ENCODE measurements at places on chromosomes 11 and 22.

DNA sequence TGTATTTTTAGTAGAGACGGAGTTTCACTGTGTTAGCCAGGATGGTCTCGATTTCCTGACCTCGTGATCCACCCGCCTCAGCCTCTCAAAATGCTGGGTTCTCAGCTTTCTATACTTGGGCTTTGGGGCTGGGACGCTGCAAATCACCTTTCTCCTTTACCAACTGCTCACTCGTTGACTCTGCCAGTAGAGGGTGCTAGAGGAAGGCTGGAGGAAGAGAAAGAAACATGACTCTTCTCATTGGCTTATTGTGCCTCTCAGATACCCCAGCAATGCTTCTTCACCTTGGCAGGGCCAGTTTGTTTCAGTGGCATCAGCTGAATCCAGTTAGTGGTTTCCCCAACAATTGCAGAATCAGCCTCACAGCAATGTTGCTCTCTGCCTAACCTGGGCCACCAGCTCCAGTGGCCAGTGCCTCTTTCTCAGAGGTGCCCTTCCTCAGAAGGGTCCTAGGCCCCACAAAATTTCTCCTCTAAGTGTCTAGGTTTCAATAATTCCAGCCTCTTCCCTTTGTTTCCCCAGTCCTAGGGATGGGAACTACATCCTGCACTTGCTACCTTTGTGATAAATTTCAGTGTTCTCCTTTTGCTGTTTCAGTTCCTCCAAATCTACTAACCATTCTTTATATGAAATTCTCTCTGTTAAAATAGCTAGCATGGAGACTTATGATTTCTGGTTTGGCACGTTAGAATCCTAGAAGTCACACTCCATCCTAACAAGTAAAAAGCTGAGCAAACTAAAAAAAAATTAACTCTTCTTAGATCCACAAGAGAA, 71.5 kb upstream of the VSTM5 start:
- DNase-seq = peak; percentile 8

DNA sequence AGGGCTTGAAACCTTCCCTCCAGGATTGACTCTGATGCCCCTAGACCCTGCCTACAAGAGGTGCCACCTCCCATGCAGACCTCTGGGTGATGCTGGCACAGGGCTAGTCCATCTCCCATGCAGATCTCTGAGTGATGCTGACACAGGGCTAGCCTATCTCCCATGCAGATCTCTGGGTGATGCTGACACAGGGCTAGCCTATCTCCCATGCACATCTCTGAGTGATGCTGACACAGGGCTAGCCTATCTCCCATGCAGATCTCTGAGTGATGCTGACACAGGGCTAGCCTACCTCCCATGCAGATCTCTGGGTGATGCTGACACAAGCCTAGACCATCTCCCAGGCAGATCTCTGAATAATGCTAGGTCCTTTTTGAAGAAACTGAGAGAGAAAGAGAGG, 321.7 kb downstream of the NTM start:
- DNase-seq = no peak

GRCh38 chr11:67631411-67631810, 1.7 kb upstream of the NUDT8 start:
- no peak for DNase-seq

GRCh38 chr22:28927630-28928029, 44.3 kb downstream of the ZNRF3 start:
- DNase-seq = no peak

DNA sequence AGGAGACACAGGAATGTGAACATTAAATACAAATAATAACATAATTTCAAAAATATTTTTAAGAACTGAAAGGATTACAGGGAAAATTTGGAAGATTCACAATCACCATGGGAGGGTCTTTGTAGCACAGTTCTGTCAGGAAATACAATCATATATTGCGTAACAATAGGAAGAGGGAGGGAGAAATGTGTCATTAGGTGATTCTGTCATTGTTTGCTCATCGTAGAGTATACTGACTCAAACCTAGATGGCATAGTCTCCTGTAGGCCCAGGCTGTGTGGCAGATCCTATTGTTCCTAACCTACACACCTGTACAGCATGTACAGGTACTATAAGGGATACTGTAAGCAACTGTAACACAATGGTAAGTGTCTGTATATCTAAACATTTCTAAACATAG, 330.4 kb downstream of the BRD1 start:
- DNase-seq = no peak

DNA sequence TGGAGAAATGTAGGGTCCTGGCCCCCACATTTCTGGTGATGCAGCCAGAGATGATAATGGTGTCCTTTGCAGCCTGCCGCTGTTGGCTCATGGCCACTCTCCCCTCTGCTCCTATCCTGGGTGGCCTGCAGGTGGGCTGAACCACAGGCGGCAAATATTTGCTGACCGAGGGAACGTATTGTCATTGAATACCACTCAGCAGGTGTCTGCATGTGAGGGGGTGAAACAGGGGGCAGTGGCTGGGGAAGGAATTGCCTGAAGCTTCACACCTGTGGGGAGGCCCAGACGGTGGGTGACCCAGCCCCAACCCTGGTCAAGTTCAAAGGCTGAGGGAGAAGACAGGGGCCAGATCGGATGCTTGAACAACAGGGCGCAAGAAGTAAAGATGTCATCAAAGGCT, 73.3 kb upstream of the WNT11 start:
- DNase-seq = no peak

DNA sequence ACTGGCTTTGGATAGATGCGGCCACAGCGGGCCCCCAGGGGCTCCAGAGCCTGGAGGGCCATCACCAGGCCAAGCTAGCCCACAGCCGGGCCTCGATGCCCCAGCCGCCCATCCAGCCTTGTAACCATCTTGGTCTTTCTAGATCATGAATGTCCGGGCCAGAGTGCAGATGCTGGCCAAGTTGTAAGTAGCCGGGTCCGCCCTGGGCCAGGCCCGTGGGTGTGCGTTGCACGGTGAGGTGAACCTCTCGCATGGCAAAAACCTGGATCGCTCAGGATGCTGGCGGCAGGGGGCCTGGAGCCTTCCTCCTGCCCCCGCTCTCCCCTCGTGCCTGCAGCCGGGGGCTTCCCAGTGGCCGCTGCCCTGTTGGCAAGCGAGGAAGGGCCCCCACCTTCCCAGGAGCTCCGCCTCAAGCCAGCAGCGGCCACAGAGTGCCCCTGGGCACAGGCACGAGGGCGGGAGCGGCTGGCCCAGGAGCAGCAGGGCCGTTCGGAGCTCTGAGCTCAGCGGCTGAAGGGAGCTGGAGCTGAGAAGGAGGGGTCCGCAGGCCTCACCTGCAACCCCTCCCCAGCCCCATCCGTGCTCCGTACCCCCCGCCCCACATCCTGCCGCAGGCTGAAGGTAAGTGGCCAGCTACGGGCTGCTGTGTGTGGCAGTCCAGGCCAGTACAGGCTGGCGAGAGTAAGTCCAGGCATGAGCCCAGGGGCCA, 10.9 kb upstream of the MRPL23 start:
- DNase-seq = no peak

GRCh38 chr11:133903056-133903455, 53.7 kb downstream of the IGSF9B start:
- DNase-seq = no peak

GRCh38 chr22:35197071-35197470, 60.2 kb upstream of the HMGXB4 start:
- no peak for DNase-seq

DNA sequence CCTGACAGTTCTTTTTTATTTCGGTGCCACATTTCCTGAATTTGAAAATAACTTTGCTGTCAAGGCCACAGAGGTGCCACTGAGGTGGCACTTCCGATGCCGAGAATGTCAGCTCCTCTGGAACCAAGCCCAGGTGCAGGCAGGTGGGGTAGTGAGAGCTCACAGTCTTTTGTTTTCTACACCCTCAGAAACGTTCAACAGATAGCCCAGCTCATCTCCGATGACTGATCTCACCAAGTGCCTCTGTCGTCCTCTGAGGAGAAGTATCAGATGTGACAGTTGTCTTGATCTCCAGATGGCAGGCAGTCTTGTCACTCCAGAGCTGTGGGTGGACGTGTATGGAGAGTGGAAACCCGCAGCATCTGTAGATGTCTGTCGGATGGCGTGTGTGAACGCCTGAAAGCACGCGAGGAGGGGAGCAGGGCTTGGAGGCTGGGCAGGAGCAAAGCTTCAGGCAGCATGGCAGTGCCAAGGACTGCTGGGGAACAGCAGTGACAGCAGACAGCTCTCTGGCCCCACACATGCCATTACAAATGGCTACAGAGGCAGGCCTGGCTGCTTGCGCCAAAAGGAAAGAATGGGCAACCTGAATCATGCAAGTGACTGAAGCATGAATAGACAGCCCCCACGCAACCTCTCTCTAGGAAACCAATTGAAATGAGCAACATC, 877.0 kb downstream of the OPCML start:
- no peak for DNase-seq

DNA sequence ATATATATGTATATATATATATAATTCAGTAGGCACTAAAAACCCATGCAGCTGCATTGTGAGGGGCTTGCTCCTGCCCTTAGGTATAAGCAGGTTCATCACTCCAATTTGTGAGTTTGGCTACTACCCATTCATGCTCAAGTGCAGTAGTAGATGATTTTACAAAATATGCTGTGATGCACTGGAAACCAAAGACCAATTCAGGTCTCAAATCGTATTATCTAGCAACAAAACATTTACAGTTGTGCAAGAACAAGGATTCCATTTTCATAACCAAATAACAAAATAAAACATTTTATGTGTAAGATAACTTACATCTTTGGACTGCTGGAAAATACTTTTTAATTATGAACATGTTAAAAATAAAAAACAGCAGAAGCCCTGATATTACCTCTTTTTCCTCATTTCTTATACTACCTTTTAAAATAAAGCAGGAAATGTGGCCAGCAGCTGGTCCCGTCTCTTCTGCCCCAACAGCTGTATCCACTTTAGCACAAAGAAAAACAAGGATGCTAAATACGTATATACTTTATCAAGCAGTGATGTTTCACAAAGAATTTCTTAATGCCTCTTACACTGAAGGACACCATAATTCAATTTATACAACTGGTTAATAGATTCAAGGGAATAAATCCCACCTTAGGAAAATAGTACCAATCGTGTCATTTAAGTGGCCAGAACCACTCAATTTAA, 2.8 kb downstream of the CREBZF start:
- DNase-seq = no peak

- DNase-seq = no peak
These were observed 46.4 kb upstream of the AMOTL1 start for GRCh38 chr11:94721565-94722292.

- DNase-seq = no peak
These were observed 12.9 kb downstream of the SIRT3 start for GRCh38 chr11:223026-223789.

GRCh38 chr11:45921561-45922424, 663 bp upstream of the LARGE2 start:
- no peak for DNase-seq

DNA sequence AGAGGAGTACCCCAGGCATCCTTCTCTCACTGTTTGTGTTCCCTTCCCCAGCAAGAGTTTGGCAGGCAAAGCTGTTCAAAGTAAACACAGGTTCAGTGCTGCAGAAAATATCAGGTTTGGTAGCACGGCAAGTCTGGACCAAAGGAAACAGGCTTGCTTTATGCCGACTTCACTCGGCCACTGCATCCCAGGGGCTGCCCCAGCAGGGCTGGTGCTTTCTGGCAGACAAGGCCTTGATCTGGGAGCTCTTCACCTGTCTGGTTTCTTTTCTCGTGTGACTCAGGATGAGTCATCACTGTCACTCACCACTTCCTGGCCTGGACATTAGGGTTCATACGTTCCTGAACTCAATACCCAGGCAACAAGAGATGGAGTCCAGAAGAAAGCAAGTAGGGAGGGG, 52.6 kb upstream of the NAV2 start:
- DNase-seq = no peak

GRCh38 chr11:47152126-47152952, 24.3 kb downstream of the ARFGAP2 start:
- DNase-seq = no peak

GRCh38 chr11:2689651-2690575, 9.9 kb downstream of the KCNQ1OT1 start:
- no peak for DNase-seq

DNA sequence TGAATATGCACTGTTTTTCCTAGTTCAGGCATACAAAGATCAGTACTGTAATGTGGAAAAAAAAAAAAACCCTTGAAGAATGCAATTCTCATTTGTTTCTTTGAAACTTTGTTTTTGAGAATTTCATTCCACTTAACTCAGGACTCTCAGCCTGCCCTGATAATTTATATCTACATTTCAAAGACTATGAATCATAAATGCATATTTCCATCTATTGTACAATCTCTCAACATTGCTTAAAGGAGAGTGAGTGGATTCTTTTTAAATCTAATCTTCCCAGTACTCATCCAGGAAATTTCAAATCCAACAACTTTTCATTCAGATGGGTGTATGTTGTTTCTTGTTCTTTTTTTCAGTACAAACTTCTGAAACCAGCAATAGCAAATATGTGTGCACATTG, 322.2 kb upstream of the DDI1 start:
- no peak for DNase-seq

GRCh38 chr11:131867457-131868257, 497.2 kb downstream of the NTM start:
- no peak for DNase-seq

DNA sequence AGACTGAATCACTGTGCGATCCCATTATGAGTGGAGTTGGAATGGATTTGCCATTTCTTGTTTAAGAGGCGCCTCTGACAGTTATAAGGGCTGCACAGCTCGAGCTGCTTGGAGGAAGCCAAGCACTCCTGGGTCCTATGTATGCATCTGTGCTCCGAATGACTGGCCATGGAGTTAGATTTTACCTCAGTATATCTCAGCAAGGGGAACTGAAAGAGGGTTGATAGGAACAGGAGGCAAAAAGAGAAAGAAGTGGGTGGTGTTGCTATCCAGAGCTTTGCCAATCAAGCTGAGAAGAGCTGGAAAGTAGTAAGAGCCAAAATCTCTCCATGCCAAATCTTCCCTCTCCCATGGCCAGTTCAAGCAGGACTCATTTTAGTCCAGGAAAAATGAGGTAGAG, 632.0 kb upstream of the KIRREL3 start:
- DNase-seq = no peak

- DNase-seq = no peak
These were observed 12.8 kb upstream of the EXT2 start for GRCh38 chr11:44082645-44083044.

GRCh38 chr11:65355013-65355775, 643 bp downstream of the TIGD3 start:
- DNase-seq = peak; percentile 39

DNA sequence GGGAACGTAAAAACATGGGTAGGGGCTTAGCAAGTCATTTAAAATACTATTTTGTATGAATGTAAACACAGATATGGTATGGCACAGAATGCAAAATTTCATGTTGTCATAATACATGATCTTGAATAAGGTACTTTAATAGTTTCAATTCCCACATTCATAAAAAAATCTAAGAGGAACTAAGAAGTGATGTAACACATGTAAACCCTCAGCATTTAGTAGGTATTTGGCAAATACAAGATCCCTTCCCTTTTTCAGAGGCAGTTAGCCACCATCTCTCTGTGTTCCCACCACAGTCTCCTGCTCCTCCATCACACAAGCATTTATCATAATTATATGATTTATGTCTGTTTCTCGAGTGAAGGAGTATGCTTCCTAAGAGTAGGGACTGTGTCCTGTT, 251.8 kb downstream of the TENM4 start:
- DNase-seq = no peak

Measured in stimulated activated CD4-positive, alpha-beta T cell treated with anti-CD3 and anti-CD28 coated beads, Interleukin-1b, Interleukin-23, amount 100 ng/mL, for 48 hours (primary cell).